Stimulated activated CD4-positive, alpha-beta T cell treated with anti-CD3 and anti-CD28 coated beads, Interleukin-1b, Interleukin-23, amount 100 ng/mL, for 1 hour (primary cell): ENCODE measurements at places on chromosomes 16 and 17.
A peak's percentile ranks its signal among the peaks of the same experiment; 100 is the strongest.

DNA sequence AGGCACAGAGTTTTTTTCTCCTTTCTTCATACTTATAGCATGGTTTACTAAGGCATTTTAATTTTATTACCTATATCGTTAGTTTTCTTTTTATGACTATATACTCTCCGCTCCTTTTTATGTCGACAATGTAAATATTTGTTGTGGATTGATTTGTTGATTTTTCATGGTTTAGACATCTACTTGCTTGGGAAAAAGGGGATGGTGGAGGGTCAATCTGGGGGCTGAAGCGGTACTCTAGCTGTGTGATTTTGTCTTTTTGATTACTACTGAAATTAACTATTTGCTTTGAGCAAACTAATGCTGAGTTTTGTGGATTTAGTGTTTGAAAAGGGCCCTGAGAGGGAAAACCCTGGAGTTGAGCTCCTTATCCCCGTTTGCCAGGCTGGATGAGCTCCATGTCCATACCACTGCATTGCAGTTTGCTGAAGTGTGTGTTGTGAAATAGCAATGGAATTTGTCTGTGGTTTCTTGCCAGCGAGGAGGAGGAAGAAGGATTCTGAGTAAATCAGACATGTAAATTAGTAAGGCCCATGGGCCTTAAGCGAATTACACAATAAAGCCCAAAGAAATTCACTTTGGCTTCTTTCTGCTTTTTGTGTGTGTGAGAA lies 72.0 kb downstream of the FTO start:
- no peak for DNase-seq

- no peak for DNase-seq
Measured at GRCh38 chr17:78937561-78937960, 12.4 kb upstream of the TIMP2 start.

DNA sequence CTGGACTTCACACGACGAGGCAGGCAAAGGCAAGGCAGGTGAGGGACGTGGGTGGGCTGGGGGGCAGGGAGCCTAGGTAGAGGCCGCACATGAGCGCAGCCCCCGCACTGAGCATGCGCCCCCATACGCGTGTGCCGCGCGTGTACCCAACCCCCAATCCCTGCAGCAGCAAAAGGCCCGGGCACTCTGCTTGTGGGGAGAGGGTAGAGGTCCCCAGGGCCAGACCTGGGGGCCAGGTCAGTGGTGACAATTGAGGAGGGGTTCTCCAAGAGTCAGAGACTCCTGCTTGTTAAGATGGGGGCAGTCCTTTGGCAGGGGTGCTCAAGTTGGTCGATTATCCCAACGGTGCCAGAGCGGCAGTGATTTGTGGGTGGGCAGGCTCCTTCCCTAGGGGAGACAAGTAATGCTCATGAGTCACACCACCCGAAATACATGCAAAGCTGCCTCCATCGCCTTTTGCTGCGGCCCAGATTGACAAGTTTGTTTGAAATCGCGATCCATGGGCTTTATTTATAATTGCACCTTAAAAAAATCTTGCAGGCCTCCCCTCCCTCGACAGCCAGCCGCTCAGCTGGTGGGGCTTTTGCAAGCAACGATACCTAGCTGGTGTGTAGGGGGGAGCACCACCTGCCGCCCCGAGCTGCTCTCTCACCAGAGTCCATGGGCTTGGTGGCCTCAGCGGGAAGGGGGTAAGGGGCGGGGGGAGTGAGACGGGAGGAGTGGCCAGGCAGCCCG lies 1.1 kb upstream of the GIT1 start:
- DNase-seq: no peak

- DNase-seq: no peak
Measured at GRCh38 chr17:57550668-57551315, 194.3 kb downstream of the CCDC182 start.

- no peak for DNase-seq
Measured at GRCh38 chr17:79117905-79118487, 43.4 kb downstream of the ENGASE start.

DNA sequence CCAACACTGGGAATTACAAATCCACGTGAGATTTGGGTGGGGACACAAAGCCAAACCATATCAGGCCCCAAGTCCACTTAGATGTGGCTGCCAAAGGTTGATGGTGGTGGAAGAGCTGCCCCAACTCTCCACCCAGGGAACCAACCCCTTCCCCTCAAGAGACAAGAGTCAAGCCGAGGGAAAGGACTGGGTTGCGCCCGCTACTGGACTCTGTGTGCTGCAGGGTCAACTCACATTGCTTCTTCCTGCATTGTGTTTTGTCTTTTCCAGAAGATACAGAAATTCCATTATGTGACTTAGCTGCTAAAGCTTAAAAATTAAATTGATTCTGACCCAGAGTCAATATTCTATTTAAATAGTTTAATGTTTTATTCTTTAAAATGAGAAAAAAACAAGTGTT lies 58.5 kb downstream of the ADAMTS18 start:
- no peak for DNase-seq

- DNase-seq: no peak
Measured at GRCh38 chr17:70017941-70018340, 57.1 kb upstream of the KCNJ16 start.

- DNase-seq: peak; percentile 70
Measured at GRCh38 chr17:58329035-58329809, 627 bp upstream of the TSPOAP1 start.

- no peak for DNase-seq
Measured at GRCh38 chr16:55436587-55436986, 42.4 kb upstream of the MMP2 start.

DNA sequence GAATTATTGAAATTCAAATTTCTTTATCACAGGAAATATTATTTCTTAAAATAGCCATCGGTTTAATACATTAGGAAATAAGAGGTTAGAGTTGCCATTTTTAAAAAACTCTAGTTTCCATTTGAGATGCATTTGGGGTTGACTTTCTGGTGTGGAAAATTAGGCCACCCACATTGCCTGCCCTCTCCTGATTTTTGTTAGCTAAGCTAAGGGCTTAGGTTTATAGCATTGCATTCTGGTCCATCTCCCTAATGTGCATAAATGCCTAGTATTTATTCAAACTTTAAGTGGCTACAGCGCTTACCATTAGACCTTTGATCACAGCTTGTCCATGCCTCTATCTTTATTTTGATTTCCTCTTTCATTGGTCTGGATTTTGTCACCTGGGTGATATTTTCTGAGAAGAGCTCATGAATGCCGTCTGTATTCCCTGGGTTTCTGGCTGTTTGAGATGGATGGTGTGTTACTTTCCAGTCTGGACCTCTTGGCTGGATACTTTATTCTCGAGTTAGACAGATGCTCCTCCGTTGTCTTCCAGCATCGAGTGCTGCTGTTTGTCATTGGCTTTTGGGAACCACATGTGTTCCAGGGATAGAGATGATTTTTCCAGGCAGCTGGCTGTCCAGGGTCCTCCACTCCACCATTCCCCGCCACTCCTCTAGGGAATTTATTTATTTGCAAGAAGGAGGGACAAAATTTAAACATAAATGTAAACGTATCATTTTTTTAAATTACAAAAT lies 120.3 kb downstream of the KATNIP start:
- DNase-seq: no peak

DNA sequence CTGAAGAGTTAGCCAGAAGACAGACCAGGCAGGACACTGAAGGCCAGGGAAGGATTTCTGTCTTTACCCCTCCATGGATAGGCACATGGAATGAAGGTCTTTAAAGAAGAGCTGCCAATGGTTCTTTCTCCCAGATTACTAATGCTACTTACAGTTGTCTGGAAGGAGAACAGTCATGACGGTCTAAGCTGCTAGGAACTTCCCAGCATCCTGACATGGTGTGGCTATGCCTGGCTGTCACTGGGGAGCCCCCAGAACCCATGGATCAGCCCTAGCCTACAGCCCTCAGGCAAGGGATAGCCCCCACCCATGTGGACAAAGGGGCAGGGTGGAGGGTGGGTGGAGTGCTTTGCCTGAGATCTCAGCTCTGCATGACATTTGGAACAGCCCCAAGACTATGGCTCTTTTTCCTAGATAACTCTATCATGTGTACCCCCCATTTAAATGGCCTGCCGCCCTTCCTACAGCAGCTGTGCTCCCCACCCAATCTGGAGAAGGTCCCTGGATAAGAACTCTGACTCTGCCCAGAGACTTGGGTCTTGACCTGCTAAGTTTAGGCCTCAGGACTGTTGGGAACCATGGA lies 9.2 kb upstream of the KAT7 start:
- DNase-seq: no peak

DNA sequence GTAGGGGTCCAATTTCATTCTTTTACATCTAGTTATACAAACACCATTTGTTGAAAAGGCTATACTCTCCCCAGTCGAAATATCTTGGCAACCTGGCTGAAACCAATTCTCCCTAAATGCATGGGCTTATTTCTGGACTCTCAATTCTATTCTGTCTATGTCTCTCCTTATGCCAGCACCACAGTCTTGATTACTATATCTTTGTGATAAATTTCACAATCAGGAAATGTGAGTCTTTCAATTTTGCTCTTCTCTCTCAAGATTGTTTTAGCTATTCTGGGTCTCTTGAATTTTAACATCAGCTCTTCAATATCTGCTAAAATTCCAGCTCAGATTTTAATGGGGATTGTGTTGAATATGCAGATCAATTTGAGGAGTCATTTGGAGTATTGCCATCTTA lies 5.9 kb upstream of the TRIM25 start:
- DNase-seq: no peak
